Lung microvascular endothelial cell (primary cell): ENCODE measurements at places on chromosomes 7 and 10.

DNA sequence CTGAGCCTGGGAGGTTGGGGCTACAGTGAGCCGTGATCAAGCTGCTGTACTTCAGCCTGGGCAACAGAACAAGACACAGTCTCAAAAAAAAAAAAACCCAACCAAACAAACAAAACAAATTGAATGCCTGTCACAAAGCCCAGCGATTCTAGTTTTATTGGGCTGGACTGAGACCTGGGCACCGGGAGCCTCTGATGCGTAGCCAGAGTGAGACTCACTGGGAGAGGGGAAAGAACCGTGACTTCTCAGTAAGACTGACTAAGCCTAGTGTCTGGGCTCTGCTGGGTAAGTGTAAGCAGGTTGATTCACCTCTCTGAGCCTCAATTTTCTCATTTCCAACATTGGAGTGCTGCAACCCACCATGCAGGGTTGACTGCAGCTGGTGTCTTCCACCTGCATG lies 10.1 kb upstream of the LEP start:
- no peak for DNase-seq

DNA sequence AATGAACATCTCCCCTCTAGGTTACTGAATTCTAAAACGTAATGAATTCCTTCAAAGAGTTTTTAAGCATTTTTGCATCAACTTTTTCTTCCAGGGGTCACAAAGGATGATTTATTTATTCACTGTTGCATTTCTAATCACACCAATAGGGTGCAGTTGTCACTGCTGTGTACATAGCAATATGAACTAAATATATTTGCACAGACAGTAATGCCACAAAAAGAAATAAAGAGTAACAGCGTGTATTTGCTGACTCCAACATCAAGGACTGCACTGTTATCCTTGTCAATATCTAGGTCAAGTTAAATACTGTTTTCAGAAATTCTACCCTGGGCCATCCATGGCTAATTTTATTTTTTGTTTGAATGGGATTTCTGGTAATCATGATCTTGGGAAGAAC lies 138.0 kb downstream of the FRMD4A start:
- DNase-seq: no peak

- peak; percentile 7 for DNase-seq
Measured at GRCh38 chr7:45192621-45193041, 35.0 kb downstream of the RAMP3 start.

GRCh38 chr10:34854147-34854601 lies 39.1 kb upstream of the PARD3 start:
- DNase-seq: peak; percentile 74

- no peak for DNase-seq
Measured at GRCh38 chr7:46233585-46234329, 312.7 kb upstream of the IGFBP3 start.

- DNase-seq: peak; percentile 85
Measured at GRCh38 chr10:15209827-15210509, 41.5 kb upstream of the NMT2 start.

GRCh38 chr7:152568972-152569371 lies 107.0 kb downstream of the XRCC2 start:
- DNase-seq: no peak

- DNase-seq: no peak
Measured at GRCh38 chr7:2103071-2103898, 129.5 kb downstream of the MAD1L1 start.

GRCh38 chr7:85641331-85641730 lies 454.5 kb upstream of the SEMA3D start:
- DNase-seq: no peak

GRCh38 chr7:74479066-74479781 lies 25.5 kb downstream of the GTF2IRD1 start:
- DNase-seq: peak; percentile 15

DNA sequence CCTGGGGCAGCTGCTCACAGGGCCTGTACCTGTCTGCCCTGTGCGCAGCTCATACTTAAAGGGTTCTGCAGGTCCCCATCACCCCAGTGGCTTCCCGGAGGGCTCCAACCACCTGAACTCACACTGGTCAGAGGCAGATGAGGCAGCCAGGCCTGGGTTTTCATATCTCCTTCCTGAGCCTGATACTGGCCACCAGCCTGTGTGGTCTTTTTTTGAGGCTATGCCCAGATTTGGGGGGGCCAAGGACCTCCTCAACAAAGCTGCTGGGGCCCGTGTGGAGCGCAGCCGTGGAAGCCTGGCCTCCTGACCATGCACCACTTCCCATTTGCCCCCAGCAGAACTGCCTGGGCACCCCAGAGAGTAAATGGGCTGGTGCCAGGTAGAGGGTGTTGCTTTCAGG lies 25.7 kb downstream of the PNLIPRP2 start:
- no peak for DNase-seq

DNA sequence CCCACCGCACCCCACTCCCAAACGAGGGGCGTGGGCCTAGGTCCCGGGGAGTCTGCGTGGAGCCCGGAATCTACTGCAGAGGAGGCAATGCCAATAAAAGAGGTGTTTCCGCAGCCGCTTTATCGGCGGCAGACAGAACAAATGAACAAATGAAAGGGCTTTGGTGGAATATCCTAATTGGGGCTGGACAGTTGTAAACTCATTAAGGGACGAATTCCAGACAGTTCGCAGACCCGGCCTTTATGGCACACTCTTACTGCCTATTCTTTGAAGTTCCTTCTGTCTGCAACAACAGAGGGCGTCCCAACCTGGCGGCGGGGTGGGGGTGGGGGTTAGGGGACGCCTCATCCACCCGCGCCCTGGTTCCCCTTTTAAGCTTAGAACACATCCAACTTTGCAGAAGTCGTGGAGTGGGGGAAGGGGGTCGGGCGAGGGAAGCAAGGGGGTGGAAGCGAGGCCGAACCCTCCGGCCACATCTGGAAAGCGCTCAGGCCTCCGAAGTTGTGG lies 4.1 kb downstream of the HOXA9 start:
- no peak for DNase-seq

- no peak for DNase-seq
Measured at GRCh38 chr7:98469088-98469487, 68.2 kb upstream of the BAIAP2L1 start.

DNA sequence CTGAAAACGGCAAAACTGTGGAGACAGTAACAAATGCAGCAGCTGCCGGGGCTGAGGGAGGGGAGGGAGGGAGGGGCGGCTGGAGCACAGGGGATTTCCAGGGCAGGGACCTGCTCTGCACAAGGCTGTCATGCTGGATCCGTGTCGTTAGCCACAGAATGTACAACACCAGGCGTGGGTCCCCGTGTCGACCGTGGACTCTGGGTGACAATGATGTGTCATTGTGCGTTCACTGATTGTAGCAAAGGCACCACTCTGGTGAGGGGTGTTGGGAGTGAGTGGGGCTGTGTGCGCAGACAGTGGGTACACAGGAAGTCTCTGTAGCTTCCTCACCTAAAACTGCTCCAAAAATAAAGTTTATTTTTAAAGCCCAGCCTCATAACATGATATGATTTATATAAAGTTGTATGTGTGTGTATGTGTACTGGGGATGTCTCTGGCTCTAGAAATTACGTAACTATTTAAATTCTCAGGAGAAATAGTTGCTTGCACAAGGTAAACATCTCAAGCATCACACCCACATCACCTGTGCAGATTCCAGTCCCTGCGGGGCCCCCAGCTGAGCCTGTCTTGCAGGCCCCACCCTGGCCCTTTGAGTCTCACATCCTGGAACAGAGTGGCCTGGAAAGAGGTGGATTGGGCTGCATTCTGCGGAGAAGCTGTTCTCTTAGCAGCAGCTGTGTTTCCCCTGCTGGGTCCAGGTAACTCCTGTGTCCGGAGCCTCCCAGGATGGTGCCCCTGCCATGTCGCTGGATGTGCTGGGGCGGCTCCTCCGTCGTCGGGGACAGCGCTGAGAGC lies 135.7 kb downstream of the DYNC2I1 start:
- DNase-seq: no peak

GRCh38 chr7:2273866-2274265 lies 31.8 kb downstream of the NUDT1 start:
- DNase-seq: no peak

- DNase-seq: no peak
Measured at GRCh38 chr7:1402791-1403637, 56.3 kb downstream of the MICALL2 start.

- no peak for DNase-seq
Measured at GRCh38 chr10:33136271-33136670, 178.2 kb upstream of the ITGB1 start.

GRCh38 chr10:24242562-24242961 lies 33.6 kb downstream of the KIAA1217 start:
- DNase-seq: no peak

DNA sequence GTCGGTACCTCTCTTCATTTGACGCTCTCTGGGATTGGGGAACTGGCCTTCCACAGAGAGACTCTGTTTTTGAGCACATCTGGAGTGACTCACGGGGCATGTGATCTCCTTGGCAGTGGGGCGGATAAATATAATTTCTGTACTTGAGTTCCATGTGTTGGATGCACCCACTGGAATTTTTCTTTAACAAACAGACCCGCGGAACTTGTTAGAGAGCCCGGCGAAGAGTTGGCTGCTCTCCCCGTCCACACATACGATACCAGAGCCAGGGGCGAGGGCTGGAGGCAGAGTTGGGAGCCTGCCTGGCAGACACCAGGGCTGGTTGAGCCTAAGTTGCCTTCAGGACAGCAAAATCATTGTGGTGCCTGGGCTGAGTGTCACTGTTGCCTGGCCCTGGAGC lies at the start of gene FAM180A:
TSS of gene FAM180A (minus strand) at position 44 of the 400 bp plus-strand sequence. CDS start 233 bp downstream, outside the sequence.
- no peak for DNase-seq

GRCh38 chr10:62000726-62001125 lies 99.2 kb downstream of the ARID5B start:
- DNase-seq: no peak

DNA sequence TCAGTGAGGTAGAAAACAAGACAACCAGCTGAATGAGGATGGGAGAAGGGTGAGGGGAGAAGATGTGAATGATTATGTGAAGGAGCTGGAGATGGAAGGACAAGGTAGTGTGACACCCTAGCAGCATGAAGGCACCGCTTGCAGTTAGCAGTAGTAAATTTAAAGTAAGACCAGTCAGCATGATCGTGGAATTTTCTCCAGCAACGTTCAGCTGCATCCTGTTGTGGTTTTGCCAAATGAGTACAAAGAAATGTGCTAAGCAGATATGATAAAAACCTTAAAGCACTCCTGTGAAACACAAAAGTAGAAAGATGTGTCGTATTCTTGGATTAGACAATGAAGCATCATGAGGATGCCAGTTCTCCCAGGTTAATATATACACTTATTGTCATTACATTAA lies 34.1 kb upstream of the IFRD1 start:
- DNase-seq: peak; percentile 83

DNA sequence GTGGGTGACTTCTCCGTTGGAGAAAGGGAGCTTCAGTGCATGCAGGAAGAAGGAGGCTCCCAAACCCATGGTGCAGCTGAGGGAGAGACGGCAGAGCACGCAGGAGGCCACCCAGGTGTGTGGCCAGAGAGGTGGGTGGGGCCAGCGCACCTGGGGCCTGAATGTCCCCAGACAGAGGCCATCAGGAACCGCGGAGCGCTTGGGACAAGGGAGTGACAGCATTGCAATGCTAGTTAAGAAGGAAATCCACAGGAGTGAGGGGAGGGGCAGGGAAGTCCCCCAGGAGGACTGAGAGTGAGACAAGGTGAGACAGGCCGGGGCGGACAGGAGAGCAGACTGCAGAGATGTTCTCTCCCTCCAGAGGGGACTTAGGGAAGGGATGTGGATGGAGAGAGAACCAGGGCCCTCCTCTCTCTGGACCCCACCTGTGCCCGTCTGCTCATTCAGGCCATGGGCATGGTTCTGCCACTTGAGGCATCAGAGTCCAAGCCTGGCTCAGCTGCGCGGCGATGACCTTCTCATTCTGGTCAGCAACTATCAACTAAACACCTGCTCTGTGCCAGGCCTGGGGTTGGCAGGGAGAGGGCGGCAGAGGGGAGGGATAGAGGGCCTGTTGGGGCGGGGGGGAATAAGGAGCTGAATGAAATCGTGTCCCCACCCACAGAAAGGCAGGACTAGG lies 69.4 kb upstream of the COL13A1 start:
- DNase-seq: no peak

- no peak for DNase-seq
Measured at GRCh38 chr7:35038354-35038753, 1.1 kb upstream of the DPY19L1 start.

GRCh38 chr7:86773309-86773708 lies 129.6 kb downstream of the GRM3 start:
- DNase-seq: no peak

- DNase-seq: no peak
Measured at GRCh38 chr7:40623863-40624262, 489.1 kb downstream of the SUGCT start.

DNA sequence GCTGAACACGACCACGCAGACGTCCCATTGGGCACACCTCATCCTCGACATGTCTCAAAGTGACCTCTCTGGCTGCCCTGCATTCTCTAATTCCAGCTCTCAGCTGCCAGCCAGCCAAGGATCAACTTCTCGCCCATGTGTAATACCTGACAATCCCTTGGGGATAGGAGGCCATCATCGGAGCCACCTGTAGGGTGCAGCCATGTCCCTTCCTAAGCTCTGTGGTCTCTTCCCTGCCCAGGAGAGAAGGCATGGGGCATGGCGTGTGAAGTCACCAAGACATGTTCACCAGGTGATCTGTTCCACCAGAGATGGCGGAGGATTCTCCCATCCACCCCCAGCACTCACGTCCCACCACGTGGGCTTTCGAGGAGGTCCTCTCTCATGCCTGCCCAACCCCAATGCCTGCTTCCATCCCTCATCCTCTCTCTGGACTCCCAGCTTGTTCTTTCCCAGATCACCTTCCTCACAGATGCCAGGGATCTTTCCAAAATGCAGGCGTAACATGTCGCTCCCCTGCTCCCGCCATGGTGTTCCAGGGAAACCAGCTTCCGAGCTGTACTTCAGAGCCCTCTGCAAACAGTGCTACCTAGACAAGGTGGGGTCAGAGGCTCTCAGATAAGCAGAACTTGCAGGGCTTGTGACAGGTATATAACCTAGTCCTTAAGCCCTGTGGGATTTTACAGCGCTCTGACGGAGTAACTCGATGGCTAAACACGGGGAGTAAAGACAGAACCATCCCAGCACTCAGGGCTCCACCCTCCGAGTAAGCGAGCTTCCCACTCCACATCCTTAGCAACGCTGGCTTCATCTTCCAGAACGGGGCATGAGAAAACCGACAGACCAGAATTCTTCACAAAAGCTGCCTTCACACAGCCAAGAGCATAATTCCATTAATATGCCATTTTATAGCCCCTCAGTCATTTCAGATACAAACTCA lies 41.1 kb downstream of the BRI3 start:
- DNase-seq: no peak

- DNase-seq: no peak
Measured at GRCh38 chr7:147556317-147556716, 1034.2 kb upstream of the C7orf33 start.

GRCh38 chr7:50567715-50568261 lies 2.6 kb upstream of the DDC start:
- DNase-seq: no peak

GRCh38 chr10:3455385-3456334 lies 283.1 kb upstream of the PITRM1 start:
- peak; percentile 92 for DNase-seq
